ENCODE measurements at places on chromosomes 11 and 22.

GRCh38 chr11:16606784-16607674 lies 131.4 kb upstream of the C11orf58 start:
- no peak for DNase-seq

- no peak for DNase-seq
Measured at GRCh38 chr22:38219632-38220031, 17.8 kb downstream of the MAFF start.

- no peak for DNase-seq
Measured at GRCh38 chr11:37450613-37451012, 852.6 kb upstream of the RAG2 start.

DNA sequence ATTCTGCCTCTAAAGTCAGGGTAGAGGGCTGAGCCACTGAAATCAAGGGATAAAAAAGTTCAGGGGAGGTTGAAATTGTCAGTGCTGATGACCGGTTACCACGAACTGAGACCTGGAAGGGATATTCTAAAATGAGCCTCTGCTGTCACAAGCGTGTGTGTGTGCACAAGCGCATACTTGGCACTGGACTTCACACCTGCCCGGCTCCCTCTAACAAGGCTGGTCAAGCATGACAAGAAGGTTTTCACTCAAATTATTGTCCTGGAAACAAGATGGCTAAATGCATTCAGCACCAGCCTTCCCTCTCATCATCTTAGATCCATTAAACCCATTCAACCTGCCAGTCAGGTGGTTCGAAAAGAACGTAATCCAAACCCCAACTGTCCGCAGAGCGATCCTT lies 54.8 kb upstream of the CECR2 start:
- DNase-seq = no peak

- DNase-seq = no peak
Measured at GRCh38 chr11:33471541-33471940, 214.4 kb downstream of the HIPK3 start.

- no peak for DNase-seq
Measured at GRCh38 chr11:66906061-66906733, 49.3 kb downstream of the LRFN4 start.

DNA sequence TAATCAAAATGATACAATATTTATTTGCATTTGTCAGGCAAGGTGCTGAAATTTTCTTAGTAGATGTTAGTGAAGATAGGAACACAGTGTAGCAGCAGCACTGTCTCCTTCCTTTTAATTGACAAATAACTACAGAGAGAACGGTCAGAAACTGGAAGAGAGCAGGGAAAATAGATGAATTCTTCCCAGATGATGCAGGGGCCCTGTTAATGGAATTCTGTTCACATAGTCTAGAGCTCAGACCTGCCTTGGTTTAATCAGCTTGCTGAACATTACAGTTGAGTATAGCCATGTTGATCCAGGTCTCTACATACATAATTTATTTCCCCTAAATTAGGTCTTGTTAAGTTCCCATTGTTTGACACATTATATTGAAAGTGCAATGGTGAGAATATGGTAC lies 127.4 kb downstream of the SLC17A6 start:
- no peak for DNase-seq

DNA sequence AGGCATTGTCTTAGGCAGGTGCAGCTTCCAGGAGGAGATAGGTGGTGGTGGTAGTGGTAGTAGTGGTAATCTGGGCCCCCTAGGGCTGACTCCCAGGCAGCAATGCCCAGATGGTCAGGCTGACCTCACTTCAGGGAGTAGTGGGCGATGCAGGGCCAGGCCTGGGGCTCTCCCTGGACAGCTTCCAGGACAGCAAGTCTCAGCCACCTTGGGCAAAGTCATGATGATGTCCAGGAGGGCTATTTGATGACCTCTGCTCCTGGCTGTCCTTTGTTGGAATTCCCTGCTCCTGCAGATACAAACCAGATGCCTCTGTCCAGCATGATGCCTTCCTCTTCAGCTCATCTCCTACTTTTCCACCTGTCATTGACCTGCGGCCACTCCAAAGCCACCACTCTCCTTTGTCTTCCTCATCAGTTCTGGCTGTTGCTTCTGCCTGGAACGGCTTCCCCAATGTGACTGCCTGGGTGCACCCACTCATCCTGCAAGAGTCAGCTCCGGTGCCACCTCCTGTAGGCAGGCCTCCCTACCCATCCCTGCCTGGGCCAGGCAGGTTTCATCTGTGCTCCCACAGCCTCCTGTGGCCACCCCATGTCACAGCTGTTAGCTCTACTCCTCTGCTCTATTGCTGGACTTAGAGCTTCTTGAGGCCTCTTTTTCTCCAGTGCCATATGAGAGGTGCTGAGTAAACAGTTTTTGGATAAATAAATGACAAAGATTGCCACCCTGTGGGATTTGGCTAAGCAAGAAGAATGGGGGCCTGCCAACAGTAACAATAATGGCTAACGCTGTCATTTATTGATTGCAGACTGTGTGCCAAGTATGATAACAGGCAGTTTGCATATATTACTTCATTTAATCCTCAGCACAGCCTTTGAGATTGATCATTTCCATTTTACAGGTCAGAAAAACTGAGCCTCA lies 172.9 kb upstream of the NECTIN1 start:
- DNase-seq = no peak

- no peak for DNase-seq
Measured at GRCh38 chr22:26031641-26032040, 137.6 kb upstream of the SEZ6L start.

- no peak for DNase-seq
Measured at GRCh38 chr22:28283068-28283654, 364.1 kb upstream of the PITPNB start.

GRCh38 chr11:67588136-67588503 lies 4.5 kb downstream of the GSTP1 start:
- no peak for DNase-seq

GRCh38 chr22:26798462-26799065 lies 141.2 kb downstream of the MIAT start:
- no peak for DNase-seq

- DNase-seq = no peak
Measured at GRCh38 chr11:64745189-64745520, 1.2 kb upstream of the RASGRP2 start.

GRCh38 chr11:23192256-23192655 lies 332.0 kb upstream of the CCDC179 start:
- no peak for DNase-seq

- no peak for DNase-seq
Measured at GRCh38 chr11:110518809-110519514, 89.2 kb downstream of the FDX1 start.

DNA sequence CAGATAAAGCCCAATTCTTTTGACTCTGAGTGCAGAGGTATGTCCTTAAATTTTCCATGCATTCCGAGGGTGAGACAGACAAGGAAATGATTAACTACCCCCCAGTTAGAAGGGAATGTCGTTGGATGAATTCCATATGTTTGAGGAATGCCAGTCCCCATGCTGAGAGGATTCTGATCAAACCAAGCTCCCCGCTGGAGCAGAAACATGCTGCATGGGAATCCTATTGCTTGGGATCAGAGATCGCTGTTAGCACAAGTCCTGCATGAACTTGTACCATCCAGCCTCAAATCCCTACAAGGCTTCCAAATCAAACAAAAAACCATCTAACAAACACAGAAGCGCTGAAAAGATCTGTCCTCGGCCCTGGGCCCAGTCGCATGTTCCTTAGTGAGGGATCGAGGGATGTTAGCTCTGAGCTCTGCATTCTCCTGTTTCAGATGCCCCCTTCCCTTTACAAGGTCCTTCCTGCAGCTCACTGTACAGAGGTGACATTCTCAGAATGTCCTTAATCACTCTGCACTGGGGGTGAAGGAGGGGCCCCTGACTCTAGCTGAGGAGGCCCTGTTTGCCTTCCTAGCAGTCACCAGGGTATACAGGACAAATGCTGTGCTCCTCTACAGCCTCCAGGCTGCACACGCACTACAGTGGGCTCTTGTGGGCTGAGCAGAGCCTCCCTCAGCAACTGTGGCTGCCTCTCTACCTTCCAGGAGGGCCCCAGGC lies 353.4 kb downstream of the TENM4 start:
- DNase-seq = no peak

DNA sequence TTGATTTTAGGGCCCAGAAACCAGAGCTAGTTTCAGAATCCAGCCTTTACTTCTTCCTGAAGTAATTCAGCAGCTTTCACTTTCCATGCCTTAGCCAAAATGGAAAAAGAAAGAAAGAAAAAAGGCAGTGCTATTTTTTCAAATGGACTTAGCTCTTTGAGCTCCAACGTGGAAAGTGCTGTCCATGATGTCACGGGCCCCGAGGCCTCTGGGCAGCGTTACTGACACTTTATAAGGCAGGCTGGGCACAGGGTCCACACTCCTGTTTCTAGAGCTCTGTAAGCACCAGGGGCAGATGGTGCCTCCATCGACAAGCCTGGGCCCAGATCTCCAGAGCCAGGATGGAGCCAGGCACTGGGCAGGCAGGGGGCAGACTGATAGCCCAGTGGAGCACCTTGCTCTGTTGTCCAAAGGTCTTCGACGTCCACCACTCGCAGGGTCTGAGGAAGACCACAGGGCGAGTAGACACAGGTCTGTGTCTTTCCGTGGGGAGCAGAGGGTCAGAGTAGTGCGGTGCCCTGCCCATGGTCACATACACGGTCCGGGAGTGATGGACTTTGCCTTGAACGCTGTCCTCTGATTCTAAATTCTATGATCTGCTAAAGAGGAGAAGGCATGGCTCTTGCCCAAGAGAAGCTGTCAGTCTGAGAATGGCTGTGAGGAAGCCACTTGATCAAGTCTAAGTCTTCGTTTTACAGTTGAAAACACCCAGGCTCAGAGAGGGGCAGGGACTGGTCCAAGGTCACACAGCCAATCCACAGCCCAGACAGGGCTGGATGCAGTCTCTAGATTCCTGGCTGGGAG lies 22.0 kb upstream of the WNT11 start:
- DNase-seq = no peak

DNA sequence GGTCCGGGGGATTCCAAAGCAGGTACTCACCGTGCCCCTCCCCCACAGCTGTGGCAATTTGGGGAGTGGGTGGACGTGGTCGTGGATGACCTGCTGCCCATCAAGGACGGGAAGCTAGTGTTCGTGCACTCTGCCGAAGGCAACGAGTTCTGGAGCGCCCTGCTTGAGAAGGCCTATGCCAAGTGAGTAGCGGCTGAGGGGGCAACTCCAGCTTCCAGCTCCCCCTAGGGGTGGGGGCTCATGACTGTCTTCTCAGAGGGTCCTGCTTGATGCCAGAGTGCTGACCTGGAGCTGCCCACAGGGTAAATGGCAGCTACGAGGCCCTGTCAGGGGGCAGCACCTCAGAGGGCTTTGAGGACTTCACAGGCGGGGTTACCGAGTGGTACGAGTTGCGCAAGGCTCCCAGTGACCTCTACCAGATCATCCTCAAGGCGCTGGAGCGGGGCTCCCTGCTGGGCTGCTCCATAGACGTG lies 4.2 kb downstream of the CAPN1 start:
- DNase-seq = no peak

DNA sequence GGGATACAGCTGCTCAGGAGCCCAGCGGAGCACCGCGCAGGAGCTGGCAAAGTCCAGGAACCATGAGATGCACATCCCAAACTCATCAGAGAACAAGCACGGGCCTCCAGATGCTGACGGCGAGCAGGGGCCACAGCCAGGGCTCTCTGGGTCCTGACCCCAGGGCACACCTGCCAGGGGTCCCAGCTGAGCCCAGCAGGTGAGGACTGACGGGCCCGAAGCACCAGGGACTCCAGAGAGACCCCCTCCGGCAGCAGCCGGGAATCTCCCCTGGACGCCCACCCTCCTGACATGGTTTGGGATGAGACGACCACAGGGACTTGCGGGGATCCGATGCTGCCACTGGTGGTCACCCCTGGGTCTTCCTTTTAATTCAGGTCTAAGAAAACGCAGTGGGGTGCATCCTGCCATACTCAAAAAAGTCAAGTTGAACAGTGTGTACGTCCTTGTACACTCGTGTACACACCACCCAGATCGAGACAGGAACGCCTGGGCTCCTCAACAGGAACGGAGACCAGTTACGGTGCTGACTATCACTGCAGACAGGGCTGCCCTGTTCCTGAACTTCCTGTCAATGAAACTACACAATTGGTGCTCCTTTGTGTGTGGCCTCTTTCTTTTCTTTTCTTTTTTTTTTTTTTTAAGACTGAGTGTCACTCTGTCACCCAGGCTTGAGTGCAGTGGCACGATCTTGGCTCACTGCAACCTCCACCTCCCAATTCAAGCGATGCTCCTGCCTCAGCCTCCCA lies 21.9 kb downstream of the TTLL8 start:
- DNase-seq = no peak

DNA sequence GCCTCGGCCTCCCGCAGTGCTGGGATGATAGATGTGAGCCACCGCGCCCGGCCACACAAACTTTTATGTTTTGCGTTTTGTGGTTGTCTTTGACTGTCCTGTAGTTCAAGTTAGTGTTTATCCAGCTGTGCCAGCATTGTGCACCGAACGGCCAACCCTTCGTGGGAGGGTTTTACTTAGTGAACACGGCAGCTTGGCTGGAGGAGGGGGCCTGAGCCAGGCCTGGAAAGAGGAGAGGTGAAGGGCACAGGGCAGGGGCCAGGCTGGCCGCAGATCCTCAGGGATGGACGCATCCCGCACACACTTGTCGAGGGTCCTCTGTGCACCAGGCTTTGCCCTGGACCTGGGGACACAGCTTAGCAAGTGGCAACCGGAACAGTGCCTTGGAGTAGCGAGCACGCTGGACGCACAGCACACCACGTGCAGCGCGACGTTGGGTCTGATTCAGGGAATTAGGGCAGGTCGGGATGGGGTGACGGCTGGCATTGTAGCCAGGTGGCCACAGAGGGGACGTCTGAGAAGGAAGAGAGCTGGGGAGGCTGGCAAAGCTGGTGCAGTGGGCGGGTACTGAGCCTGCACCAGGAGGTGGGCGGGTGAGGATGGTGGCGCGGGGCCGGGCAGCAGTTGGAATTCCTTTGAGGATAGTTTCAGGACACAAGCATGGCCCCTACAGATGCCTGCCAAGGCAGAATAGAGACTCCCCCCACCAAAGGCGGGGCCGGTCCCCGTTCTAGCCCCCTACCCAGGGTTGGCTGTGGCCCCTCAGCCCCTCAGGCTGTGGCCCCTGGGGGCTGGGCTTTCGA lies 13.4 kb downstream of the EPS8L2 start:
- no peak for DNase-seq

- DNase-seq = no peak
Measured at GRCh38 chr22:48896766-48897644, 930.7 kb downstream of the BRD1 start.

DNA sequence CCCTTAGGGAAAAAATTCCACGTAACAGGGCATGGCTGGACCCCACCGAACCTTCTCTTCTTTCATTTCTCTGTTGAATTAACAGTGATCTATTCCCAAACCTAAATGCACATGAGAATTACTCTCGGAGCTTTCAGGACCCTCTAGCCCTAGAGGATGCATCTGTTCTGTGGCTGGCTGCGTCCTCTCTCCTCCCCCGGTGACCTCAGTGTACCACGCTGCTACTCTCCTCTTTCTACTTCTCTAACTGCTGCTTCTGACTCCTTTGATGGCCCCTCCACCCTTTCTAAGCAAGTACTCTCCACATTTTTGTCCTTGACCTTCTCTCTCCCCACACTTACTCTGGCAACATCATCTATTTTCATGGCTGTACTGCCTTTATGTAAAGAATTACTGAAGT lies 12.1 kb upstream of the APOA1 start:
- DNase-seq = no peak

GRCh38 chr22:23775779-23776375 lies 3.2 kb downstream of the MMP11 start:
- no peak for DNase-seq
